Hematopoietic multipotent progenitor cell (in vitro differentiated cells): ENCODE measurements at places on chromosomes 1 and 21. TPM values are rescaled to one million over a fixed set of nuclear protein-coding genes. Genes with fewer than 3 reads are reported as not detected.

GRCh38 chr1:25435397-25436108, 4.9 kb downstream of the MACO1 start:
- DNase-seq, result no peak

GRCh38 chr1:82604524-82604923, 803.8 kb downstream of the ADGRL2 start:
- no peak for DNase-seq

GRCh38 chr1:6365047-6365446, 28.5 kb downstream of the ACOT7 start:
- DNase-seq, result no peak

The ATP1A4 gene
- under 0.01 TPM for total RNA-seq

DNA sequence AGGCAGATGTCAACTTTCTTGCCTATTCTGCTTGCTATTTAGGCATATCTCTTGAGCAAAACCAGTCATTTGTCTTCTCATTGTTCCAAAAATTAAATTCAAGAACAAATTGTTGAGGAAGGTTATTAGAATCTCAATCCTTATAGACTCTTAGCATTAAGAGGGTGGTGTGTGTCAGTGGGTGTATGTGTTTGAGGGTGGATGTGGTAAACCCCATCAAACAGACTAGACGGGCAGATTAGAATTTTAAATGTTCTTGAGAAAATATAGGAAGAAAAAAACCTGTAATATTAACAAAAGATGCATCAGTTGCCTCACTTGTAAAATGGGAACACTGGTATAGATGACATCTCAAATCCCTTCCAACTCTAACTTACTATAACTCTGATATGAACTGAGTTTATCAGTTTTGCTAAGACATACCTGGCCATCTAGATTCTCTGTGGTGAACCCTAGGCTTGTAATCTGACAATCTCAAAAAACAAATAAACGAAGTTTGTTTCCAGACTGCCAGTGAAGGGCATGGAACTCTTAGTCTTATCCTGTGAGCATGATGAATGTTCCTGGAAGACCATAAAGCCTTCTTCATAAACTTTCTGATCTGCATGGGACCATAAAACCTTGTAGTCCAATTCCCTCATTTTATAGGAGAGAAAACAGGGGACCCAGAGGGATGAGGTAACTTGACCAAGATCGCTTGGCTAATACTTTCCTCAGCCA, 176.3 kb upstream of the SGIP1 start:
- no peak for DNase-seq

The AK5 gene
- total RNA-seq, result 0.54 TPM
